ENCODE measurements at places on chromosomes 12 and 14. TPM values are rescaled to one million over a fixed set of nuclear protein-coding genes. Genes with fewer than 3 reads are reported as not detected.

PZP gene
- total RNA-seq: not detected

CRIP1 gene
- 4.2 TPM for total RNA-seq

LIN7A gene
- not detected for total RNA-seq

CYP46A1 gene
- not detected for total RNA-seq

PTPN21 gene
- total RNA-seq: 10.9 TPM

LYZ gene
- total RNA-seq: not detected

MIPOL1 gene
- total RNA-seq: 9.3 TPM

- peak; percentile 48 for DNase-seq
Observed at GRCh38 chr14:98622208-98623051, 649.6 kb downstream of the BCL11B start.

DNA sequence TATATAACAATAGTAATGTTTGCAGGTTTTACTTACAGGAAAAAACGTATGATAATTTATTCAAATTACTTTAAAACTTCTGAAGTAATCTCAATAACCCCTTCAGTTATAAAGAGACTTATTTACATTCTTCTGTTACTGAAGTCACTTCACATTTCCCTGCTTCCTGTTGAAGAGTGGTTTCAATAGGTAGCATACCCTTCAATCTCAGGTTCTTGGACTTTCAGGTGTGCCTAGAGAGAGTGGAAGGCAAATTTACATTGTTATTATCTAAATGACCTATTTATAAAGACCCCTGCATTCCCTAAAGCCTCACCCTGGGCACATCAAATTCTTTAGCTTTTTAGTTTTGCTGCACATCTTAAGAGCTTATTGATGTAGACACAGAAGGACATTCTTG is 137.6 kb upstream of the AEBP2 start:
- DNase-seq: no peak

DNA sequence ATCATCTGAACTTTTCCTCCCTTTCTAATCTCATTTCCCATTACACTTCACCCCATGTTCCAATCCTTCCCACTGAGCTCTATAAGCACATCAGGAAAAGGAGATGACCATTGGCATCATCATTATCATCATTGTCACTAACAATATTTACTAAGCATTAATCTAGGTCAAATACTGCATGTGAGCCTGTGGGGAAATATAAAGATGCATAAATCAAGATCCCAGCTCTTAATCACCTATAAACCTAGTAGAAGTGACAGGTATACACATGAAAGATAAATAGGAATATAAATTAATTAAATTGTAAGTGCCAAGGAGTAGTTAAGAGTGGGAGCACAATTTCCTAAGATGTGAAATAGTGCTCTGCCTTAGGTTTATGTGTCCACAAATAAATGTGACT is 100.6 kb downstream of the OTOGL start:
- no peak for DNase-seq

DNA sequence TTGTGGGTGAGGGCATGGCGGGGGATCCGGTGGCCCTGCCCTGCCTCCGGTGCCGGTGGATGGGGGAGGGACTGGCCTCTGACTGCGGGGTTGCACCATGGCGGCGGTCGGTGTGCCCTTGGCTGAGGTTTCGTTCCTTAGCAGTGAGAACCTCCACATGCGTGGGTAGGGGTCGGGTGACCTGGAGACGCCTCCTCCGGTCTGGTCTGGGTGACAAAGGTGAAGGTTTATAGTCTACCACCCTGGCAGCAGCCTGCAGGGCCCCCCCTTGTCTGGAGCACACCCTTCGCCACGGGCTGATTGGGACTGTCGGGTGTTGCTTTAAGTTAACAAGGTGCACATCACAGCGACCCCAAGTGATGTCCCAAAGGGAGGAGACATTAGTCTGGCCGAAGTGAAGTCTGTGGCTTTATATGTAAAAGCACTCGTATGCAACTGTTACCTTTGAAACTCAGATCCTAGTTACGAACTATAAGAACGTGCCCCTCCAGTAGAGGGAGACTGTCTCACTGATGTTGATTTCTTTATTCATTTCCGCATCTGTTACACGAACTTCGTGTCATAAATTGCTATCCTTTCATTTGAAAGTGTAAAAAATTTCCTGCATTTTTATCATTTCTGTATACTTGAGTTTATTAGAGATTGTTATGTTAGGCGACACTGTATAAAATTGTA is 74.4 kb downstream of the WDR20 start:
- DNase-seq: no peak

DNA sequence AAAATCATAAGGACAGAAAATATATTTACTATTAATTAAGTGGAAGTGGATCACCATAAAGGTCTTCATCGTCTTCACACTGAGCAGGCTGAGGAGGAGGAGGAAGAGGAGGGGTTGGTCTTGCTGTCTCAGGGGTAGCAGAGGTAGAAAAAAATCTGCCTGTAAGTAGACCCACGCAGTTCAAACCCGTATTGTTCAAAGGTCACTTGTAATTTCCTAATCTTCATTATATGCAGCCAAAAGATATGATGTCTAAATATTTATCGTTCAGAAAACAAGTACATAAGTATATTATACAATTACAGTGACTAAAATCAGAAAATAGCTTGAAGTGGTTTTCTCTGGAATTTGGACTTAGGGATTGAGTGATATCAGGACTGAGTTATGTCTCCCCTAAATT is 72.1 kb downstream of the GTF2A1 start:
- DNase-seq: no peak

DNA sequence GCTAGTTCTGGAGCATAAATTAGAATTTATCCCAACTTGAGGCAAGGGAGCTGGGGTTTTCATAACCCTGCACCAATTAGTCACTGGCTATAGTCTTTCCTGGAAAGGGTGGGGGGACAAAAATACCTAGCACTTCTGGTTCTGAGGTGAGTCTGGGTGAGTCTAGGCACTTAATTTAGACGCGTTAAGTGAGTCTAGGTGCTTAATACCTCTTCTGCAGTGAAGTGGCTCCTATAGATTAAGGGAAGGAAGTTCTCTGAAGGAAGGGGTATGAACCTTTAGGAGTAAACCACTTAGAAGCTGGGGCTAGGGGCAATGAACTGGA is 251.7 kb downstream of the EFCAB11 start:
- DNase-seq: no peak

DNA sequence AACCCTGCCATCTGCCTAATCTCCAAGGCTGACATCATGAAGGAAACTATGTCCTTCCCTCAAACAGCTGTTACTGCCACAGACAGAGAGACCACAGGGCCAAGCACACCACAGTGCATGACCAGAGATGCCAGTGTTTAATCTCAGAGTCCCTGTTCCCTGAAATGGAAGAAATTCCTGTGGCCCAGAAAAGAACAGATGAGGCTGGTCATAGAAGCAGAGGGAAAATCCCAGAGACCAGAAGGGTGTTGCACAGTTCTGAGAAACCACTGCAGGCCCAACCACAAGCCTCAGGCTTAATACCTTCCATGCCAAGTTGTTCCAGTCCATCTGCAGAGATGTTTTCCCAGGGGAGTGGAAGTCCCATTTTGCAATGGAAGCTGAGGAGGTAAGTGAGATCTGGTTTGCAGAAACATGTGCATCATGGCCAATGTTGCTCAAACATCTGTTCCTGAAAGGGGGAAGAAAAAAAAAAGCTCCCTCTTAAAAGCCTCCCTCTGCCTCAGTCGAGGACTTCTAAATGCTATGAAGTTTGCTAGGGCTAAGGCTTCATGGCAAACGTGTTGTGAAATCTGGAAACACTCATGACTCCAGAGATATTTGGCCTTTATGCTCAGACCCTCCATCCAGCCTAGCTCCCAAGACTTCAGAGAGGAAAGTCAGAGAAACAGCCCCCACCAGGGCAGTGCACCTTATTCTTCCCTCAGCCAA is 98.6 kb downstream of the SCARB1 start:
- DNase-seq: peak; percentile 78

- DNase-seq: no peak
Observed at GRCh38 chr12:53980104-53980801, 4.7 kb upstream of the HOXC10 start.

- DNase-seq: no peak
Observed at GRCh38 chr14:59190372-59190771, 1.9 kb downstream of the DAAM1 start.

DNA sequence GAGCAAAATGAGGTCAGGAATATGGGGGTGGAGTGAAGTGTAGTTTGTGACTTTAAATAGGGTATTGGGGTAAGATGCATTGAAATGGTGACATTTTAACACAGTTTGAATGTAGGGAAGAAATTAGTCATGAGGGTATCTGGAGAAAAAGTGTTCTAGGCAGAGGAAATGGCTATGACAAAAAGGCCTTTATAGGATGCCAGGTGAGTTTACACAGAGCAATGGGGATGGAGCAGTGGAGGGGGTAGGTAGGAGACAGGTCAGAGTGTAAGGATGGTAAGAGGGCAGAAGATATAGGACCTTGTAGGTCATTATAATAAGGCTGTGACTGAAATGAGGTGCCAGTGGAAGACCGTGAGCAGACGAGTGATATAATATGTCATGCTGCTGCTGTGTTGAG is 30.4 kb downstream of the HEATR5A start:
- DNase-seq: no peak

DNA sequence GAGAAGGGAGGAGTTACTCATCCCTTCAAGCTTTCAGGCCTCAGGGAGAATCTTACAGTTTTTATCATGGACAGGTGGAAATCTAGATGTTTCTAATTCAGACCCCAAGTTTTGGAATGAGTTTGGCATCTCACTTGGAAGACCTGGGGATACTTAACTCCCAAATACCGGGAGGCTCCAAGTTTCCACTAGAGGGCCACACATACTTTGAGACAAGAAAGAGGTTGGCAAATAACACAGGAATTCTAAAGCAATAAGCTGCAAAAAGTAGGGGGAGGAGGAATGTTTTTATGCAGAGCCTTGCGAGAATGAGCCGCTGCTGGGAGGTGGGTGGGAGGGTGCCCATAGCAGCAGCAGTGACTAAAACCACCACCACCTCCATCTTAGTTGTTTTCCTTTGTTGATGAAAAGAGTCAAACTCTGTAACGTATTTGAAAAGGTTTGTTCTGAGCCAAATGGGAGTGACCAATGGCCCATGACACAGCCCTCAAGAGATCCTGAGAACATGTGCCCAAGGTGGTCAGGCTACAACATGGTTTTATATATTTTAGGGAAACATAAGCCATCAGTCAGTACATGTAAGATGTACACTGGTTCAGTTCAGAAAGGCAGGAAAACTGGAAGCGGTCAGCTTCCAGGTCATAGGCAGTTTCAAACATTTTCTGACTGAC is 34.2 kb upstream of the RNASE1 start:
- DNase-seq: no peak

DNA sequence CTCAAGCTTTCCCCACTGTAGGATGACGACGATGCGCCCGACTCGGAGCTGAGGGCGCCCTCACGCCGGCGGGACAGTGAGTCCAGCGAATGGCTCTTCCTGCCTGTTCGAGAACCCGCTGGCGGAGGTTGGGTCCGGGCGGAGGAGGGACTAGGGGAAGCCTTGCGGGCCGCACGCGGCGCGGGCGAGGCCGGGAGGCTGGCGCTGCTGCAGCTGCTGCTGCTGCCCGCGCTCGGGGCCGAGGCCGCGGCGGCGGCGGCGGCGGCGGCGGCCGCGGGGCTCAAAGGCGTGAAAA is 1.9 kb downstream of the CCDC177 start:
- DNase-seq: no peak

DNA sequence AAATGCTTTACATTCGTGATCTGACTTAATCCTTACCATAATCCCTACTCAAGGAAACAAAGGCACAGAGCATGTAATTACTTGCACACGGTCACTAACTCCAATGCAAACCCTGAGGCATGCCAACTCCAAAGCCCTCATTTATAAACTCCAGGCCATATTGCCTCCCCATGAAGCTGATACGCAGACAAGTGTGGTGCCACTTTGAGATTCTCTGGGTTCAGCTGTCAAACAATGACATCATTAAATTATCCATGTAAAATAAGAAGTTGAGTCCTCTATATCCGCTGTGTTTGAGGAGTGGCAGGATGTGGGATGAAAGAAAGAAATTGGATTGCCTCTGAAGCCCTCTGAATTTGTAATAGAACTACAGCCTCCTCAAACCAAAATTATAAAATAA is 62.8 kb downstream of the ANO4 start:
- DNase-seq: no peak

Measured in foreskin keratinocyte (primary cell).